NCI-H1930 (cell line): ENCODE measurements at places on chromosomes 5 and 9.

GRCh38 chr5:167638816-167639215, 652.6 kb upstream of the WWC1 start:
- no peak for DNase-seq

- no peak for DNase-seq
Measured at GRCh38 chr9:36894695-36895310, 139.3 kb downstream of the PAX5 start.

DNA sequence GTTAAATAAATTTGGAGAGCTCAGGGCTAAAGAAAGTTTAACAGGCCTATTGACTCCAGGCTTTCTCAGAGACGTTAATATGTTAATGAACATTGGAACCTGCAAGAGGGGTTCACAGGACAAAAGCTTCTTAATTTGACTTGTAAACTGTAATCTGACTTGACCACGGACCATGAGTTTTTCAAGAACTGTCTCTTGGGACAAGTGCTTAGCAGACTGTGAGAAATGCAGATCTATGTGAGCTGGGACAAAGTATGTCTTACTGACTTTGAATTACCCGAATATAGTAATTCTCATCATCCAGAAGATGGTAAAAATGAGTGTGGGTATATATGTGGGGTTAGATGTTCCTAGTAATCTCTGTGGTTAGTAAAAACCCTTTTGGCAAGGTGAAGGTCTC, 186.6 kb downstream of the ATP10B start:
- DNase-seq, result no peak

DNA sequence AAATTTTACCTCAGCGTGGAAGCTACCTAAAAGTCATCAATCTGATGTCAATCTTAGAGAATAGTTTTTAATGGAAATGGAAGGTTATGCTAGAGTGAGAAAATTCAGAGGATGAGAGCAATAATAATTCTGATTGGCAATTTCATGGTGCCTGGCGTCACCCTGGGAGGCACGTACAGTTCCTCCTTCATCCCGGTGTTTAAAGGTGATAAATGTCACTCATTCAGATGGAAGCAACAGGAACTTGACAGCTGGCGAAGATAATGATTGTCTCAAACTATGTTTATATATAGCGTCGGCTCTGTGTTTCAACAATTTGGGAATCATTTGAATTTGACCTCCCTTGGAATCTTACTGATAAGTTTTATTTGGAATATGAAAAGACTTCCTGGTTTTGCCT, 108.4 kb downstream of the MED10 start:
- no peak for DNase-seq

GRCh38 chr9:108779551-108780325, 76.0 kb downstream of the ACTL7B start:
- no peak for DNase-seq

DNA sequence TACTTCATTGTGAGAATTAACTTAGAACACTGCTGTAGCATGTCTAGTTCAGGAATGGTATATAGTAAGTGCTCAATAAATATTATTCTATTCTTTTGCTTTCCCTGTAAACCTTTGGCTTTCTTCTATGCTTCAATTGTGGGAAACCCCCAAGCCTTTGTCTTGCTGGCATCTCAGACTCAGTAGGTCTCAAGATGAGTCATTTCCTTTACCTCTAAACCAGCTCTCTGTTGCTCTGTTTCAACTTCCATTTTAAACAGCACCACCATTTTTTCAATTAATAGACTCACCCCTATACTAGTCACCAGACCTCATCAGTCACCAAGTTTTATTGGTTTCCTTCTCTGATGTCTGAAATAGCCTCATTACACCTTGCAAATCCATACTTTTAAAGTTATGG, 43.5 kb downstream of the DMAC1 start:
- DNase-seq, result no peak

- DNase-seq, result no peak
Measured at GRCh38 chr9:36803961-36804360, 230.1 kb downstream of the PAX5 start.

- DNase-seq, result no peak
Measured at GRCh38 chr5:60700416-60700757, 421 bp upstream of the DEPDC1B start.

DNA sequence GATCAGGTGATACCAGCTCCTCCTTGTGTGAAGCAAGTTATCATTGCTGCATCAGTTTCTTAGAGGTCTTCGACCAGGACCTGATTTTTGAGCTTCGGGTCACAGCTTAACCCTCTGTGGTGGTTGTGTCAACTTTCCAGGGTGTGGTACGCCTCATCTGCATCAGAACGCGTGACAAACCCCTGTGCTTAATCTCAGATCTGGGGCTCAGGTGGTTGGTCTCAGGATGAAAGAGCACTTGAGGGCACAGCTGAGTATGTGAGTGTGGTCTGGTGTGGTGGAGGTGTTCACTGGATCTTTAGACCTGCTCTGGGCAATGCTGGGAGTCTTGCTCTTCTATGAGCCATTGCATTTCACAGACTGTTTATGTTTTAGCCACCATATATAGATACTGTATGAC, 64.1 kb downstream of the OSTF1 start:
- no peak for DNase-seq

- no peak for DNase-seq
Measured at GRCh38 chr9:128729302-128729701, 5.4 kb upstream of the ZDHHC12 start.

GRCh38 chr9:73412874-73413273, 261.2 kb downstream of the ANXA1 start:
- no peak for DNase-seq

DNA sequence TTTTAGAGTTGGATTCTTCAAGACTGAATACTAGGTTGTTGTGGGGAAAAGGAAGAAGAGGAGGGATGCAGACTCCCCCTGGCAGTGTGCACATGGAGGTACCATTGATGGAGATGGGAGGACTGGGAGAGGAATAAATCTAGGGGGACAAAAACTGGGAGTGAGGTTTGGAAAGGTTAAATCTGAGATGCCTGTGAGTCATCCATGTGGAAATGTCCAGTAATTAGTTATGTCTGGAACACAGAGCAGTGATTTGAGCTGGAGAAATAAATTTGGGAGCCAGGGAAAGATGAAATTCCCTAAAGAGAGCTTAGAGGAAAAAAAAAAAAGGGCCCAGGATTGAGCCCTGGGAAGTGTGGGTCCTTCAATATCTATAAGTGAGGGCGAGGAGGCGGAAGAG, 8.0 kb upstream of the CCIN start:
- DNase-seq, result no peak

DNA sequence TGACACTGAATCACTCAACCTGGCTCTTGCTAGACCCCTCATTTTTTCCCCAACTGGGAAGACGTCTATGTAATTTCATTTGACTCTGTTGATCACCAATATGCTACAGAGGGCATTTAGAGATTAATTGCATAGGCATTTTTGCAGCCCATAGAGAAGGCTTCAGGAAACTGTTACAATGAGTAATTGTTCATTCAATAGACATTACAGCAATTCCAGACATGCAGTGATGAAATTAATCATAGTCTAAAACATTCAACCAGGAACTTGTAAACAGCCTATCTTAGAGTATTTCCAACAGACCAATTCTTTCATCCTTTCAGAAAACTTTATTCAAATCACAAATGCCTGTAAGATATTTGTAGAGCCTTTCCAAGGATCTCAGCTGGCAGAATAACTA, 122.3 kb downstream of the MARCHF11 start:
- DNase-seq, result no peak

- no peak for DNase-seq
Measured at GRCh38 chr9:83655433-83655832, 32.5 kb downstream of the IDNK start.

- DNase-seq, result no peak
Measured at GRCh38 chr9:89879701-89880100, 274.9 kb downstream of the GADD45G start.

- DNase-seq, result no peak
Measured at GRCh38 chr5:102920762-102921161, 165.7 kb downstream of the PAM start.

GRCh38 chr9:137320555-137321384, 18.7 kb upstream of the NRARP start:
- no peak for DNase-seq

DNA sequence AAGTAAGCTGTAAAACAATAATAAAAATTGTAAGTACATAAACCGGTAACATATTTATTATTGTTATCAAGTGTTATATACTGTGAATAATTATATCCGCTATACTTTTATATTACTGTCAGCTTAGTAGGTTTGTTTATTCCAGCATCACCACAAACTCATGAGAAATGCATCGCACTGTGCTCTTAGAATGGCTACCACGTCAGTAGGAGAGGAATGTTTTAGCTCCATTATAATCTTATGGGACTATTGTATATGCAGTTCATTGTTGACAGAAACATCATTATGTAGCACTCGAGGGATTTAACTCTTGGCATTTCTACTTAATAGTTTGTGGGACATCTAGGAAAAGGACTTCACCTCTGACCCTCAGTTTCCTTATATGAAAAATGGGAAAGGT, 16.4 kb downstream of the SLC12A2 start:
- no peak for DNase-seq

- no peak for DNase-seq
Measured at GRCh38 chr5:7714119-7714518, 136.8 kb downstream of the CFAP90 start.

GRCh38 chr5:143680672-143681259, 131.2 kb upstream of the HMHB1 start:
- no peak for DNase-seq

GRCh38 chr9:124467410-124468060, 17.3 kb downstream of the ADGRD2 start:
- no peak for DNase-seq

GRCh38 chr9:112043423-112043822, 131.7 kb downstream of the SUSD1 start:
- no peak for DNase-seq
